NCI-H1694 (cell line): ENCODE measurements at places on chromosomes 7 and 10.

GRCh38 chr7:781186-781849 is 51.0 kb upstream of the SUN1 start:
- no peak for DNase-seq

DNA sequence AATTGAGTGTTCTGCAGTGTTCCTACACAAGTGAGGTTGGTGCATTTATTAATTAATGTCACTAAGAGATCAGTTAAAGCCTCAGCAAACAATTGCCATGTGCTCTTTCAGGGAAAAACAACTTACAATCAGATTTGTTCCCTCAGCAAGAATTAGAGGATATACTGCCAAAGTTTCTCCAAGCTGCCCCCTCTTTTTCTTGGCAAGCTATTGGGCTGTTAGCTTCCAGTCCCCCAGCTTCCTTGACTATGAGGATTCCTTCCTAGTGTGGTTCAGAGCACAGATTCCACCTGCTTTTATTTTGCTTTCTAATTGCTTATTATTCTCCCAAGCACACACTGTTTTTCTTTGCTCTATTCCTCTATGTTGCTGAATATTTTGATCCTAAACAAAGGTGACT is 112.7 kb downstream of the RBM20 start:
- DNase-seq, result no peak

DNA sequence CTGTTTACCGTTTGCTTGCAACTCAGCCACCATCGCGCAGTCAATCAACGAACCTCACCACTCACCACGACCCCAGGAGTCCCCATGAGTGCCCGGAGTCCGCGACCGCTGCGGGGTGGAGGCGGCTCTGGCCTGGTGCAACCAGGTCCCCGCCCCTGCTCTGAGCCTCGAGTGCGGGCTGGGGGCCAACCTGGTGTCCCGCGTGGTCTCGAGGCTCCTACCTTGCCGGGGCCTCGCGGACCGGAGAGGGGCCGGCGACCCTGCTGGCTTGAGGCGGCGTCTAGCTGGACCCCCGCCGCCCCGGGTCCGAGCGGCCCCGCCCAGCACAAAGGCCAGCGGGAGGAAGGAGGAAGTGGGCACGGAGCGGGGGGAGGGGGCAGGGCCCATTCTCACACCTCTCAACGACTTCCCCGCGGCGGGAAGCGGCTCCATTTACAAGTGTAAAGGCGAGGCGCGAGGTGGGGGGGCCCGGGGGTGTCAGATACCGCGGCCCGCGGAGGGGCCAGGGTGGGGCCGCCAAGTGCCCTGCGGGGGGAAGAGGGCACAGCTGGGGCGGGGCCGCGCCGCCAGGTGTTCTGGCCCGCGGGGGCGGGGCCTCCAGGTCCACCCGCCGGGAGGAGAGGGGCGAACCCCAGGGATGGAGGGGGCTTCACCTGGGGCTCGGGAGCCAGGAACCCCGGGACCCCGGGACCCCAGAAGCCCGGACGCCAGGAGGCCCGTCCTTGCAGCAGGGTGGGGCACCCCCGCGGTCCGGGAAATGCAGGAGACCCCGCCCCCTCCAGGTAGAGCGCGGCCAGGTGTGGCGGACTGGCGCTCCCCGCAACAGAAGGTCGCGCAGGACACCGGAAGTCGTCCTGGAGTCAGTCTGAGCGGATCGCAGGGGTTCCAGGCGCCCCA is 8.6 kb downstream of the CTBP2 start:
- no peak for DNase-seq

DNA sequence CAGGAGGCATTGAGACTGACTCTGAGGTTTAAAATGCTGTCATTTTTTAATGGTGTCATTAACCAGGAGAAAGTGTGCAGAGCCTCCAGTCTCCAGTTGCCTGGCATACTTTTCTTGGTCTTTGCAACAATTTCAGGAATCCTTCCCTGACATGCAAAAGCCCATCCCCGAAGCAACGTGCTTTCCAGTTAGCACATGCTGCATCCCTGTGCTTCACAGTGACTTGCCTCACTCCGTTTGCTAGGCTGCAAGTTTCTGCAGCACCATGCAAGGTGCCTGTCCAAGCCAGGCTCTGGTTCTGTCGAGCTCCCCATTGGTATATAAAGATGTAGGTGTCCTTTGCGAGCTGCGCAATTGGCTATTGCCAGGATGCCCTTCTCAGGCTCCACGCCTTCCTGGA is 135.0 kb downstream of the GALNT17 start:
- DNase-seq, result no peak

GRCh38 chr10:120823266-120823665 is 27.9 kb upstream of the WDR11 start:
- DNase-seq, result no peak

GRCh38 chr7:8136051-8136730 is 125.8 kb downstream of the ICA1 start:
- no peak for DNase-seq

DNA sequence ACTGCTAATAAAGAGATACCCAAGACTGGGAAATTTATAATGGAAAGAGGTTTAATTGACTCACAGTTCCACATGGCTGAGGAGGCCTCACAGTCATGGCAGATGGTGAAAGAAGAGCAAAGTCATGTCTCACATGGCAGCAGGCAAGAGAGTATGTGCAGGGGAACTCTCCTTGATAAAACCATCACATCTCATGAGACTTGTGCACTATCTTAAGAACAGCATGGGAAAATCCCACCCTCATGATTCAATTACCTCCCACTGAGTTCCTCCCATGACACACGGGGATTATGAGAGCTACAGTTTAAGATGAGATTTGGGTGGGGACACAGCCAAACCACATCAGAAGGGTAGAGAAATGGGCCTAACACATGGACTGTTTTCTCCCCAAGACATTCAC is 156.3 kb downstream of the CCDC71L start:
- DNase-seq, result no peak

GRCh38 chr7:135168001-135168400 is 2.5 kb downstream of the CYREN start:
- DNase-seq, result no peak

- DNase-seq, result no peak
These were observed 39.4 kb upstream of the SLC29A3 start for GRCh38 chr10:71279590-71280170.

DNA sequence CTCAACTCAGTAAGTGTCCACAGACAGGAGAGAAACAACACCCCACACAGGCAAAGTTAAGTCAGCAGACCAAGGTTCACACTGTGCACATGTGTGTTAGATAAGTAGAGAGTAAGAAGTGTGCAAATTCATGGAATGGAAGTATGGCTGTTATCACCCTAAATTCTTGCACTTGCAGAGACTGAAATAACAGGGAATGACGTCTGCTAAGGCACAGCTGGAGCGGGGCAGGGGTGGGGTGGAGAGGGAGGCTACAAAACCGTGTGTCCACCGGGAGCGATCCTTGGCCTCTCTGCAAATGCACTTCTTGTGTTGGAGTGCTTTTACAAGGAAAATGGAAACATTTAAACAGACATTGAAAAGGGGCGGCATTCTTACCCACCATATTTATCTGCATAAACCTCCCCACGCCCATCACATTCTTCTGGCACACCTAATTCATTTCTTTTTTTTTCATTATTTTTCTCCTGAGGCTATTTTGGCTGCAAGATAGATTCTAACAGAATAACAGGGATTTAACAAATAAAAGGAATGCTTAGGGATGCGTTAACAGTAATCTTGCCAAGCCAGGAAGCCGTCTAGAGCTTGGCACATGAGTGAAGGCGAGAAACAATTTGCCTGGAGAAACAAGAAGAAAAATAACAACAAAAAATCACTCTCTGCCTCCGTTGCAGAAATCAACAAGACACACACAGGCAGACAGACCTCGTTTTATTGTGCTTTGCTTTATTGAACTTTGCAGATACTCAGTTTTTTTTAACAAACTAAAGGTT is 30.1 kb downstream of the TNS3 start:
- no peak for DNase-seq

- DNase-seq, result no peak
These were observed 659 bp downstream of the FIGNL1 start for GRCh38 chr7:50449501-50449880.

- no peak for DNase-seq
These were observed 81.3 kb upstream of the DKK1 start for GRCh38 chr10:52232561-52233350.

DNA sequence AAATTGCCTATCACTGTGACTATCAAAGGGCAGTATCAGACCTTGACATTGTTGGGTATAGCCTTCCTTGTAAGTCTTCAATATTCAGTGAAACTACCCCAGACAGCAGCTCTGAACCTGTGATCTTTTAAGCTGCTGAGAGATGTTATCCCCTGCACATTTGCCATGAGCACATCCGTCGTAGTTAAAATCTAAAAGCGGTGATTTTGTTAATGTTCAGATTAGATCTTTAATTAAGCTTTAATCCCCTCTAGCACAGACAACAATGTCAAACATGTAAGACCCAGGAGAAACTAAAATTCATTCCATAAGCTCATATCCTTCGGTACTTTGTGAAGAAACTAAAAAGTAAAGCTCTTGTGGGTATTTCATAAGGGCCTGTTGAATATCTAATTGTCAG is 105.8 kb downstream of the MALRD1 start:
- DNase-seq, result no peak

DNA sequence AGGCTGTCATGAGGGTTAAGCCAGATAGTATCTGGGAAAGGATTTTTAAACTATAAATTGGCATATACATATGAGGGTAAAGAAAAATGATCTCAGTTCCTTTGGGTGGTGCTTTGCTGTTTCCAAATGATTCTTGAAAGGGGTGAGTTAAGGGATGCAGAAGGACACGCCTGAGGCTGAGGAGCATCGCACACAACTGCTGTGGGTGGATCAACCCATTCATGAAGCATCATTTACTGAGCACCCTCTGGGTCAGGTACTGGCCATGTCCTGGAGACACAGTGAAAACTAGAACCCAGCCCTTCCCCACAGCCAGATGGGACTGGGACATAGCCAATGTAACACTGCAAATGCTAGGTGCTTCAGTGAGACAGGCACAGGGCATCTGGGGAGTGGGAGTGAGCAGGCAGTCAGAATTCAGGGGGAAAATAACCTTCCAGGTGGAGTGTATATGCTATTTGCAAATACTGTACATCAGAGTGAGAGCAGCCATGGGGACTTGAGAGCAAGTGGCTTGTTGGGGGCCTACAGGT is 112.1 kb downstream of the WDFY4 start:
- DNase-seq, result no peak

- no peak for DNase-seq
These were observed 110.1 kb downstream of the WDR37 start for GRCh38 chr10:1166101-1166827.

DNA sequence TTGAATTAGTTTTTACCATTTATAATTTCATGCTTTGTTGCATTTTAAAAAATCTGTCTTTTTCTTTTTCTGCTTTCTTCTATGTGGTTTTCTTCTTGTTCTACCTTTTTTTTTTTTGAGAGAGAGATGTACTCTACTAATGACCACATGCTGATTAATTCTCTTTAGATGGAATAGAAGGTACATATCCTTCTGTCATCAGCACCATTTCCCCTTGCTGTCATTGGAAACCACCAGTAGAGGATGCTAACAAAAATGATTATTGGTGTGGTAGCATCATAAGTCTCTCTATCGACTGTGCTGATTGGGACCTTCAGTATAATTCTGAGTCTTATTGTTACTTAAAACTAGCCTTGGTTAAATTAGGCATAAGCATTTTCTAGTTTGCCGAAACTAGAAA is 3.6 kb downstream of the ZEB1 start:
- DNase-seq, result peak; percentile 51
